Stimulated activated CD8-positive, alpha-beta memory T cell treated with anti-CD3 and anti-CD28 coated beads, Interleukin-4, amount 100 ng/mL, for 24 hours (primary cell): ENCODE measurements at places on chromosomes 3 and 15.

GRCh38 chr3:193389335-193389734 lies 10.8 kb upstream of the ATP13A5 start:
- no peak for DNase-seq

GRCh38 chr15:86735247-86736040 lies 655.8 kb downstream of the AGBL1 start:
- DNase-seq, result no peak

DNA sequence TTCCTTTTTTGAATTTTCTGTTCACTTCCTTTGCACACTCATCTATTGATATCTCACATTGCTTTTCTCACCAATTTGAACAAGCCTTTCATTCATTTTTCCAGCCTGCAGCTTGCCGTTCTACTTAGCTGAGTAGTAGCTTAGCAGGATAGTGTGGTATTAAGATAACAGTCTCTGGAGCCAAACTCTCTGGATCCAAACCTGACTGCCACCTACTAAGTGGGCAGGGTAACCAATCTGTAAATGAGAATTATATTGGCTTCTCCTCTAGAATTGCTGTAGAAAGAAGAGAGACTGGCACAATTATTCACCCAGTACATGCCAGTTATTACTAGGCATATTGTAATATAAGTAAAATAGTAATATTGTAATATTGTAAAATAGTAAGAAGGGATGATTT lies 40.5 kb downstream of the AQP9 start:
- DNase-seq, result no peak

DNA sequence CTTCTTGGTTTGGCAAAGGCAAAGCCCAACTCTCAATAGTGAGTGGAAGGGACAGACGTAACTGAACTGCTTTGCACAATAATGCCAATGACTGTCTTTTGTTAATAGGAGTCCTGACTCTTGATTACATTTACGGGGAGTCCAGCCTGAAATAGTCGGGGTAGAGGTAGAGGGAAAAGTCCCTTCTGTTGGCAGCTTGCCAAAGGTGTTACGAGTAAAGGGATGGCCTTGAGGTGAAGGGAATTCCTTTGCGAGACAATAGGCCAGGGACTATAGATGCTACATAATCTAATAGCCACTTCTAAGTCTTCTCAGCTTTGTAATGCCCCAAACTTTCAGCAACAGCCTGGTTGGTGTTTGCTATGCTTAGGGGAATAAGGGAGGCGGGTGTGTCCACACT lies 2.2 kb upstream of the SENP2 start:
- no peak for DNase-seq

GRCh38 chr3:119861681-119862080 lies 79.8 kb downstream of the NR1I2 start:
- no peak for DNase-seq

DNA sequence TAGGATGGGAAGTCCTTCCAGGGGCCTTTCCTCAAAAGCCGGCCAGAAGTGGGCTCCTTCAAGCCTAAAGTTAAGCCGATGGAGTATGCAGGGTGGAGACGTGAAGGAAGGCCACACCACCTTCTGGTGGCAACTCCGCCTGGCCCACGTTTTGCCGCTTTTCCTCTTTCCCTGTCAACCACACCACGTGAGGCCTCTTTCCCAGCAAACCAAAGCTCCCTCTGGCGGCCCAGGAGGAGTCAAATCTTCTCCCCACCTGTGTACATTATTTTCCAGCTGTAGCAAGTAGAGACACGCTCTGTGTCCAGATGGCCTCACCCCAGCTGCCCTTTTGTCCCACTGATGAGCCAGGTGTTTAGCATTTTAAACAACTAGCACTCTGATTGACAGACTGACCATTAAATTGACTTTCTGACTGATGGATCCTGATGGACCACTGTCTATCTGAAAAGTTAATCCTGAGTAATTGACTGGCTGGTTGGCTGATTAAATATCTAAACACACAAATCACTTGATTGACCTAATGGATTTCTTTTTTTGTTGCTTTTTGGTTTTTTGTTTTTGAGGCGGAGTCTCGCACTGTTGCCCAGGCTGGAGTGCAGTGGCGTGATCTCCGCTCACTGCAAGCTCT lies 59.6 kb upstream of the ZBTB38 start:
- no peak for DNase-seq

DNA sequence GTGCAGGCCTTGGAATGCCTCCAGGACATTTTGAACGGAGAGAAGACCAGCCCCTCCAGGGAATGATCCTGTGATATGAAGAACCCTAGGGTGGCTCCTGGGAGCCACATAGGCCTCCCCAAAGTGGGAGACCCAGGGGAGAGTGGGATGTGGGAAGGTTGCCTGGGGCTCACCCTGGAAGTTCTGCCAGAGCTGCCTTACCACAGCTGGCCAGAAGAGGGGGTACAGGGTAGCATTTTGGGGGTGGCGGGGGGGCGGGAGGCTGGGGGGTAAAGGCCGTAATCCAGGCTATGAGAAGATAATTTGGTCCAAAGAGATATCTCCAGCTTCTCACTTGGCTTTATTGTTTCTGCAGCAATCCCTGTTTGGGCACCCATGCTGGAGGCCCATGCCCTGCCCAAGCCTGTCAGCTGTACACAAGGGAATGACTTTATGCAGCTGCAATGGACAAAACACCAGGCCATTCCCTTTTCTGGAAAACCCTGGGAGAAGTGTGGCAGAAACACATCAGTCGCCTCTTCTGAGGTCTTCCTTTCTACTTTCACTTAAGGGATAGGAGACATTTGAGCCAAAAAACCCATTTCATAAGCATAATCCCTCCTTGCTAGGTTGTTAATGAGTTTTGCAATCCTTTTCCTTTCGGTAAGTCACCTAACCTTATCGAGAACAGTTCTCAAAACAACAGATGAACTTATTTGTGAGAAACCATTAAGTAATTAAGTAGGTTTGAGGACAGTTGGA lies 11.0 kb upstream of the MUSTN1 start:
- DNase-seq, result no peak

- DNase-seq, result no peak
Measured at GRCh38 chr3:21839592-21839991, 88.6 kb upstream of the ZNF385D start.

DNA sequence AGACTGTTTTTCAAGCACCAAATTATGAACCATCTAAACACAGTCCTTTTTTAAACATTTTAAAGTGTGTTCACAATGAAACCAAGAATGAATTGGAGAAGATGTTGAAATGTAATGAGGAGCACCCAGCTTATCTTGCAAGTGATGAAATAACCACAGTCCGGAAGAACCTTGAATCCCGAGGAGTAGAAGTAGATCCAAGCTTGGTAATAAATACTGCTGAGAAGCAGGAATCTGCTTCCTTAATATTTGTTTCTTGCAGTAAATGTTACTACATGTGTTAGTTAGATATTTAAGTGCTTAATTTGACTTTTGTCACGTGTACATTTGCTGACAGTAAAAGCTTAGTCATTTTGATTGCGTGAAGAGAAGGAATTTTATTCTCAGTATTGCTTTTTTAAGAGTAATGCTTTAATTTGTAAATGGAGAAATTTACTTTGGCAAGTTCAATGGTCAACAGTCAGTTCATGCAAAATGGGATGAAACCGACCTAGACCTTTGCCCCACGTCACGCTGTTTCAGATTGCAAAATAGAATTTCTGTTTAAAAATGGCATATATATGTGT lies 69.8 kb downstream of the OPA1 start:
- no peak for DNase-seq
